Cortex of kidney (tissue), 1 donor: ENCODE measurements at places on chromosomes 6 and 20.

GRCh38 chr20:32585011-32585585, at the start of gene NOL4L:
Gene NOL4L, minus strand, starts transcription at chr20:32585333. Its CDS starts 443 bp downstream, at chr20:32584890.
- DNase-seq, result no peak

GRCh38 chr6:36120979-36121786, 9.1 kb upstream of the MAPK13 start:
- DNase-seq, result no peak

DNA sequence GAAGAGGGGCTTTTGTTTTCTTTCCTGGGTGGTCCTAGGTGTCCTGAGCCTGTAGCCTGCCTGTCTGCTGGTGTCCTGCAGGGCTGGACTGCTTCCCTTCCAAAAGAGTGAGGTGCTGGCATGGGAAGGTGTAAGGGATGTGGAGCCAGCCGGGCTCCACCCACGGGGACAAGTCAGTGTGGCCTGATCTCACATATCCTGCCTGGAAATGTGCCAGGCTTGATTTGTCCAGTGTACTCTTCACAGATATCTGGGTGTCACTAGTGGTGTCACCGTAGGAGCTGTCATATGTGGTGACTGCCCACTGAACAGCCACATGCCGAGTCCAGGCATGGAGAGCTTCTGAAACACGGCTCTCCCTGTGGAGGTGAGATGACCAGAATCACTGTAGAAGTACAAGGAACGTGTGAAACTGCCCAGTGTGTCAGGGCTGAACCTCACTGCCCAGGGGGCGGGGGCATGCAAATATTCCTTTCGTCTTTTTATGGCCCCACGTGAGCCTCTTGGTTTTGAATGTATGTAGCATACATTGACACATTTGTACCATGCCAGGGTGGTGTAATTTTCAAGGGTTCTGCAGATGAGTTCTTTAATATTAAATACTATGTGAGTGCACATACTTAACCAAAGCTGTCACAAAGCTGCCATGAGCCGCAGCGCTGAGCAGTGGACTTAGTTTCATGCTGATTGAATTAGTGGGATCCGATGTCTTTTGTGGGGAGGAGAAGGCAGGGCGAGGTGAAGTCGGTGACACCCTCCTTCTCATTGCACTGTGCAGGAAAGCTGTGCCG, 55.8 kb downstream of the CDH4 start:
- no peak for DNase-seq

DNA sequence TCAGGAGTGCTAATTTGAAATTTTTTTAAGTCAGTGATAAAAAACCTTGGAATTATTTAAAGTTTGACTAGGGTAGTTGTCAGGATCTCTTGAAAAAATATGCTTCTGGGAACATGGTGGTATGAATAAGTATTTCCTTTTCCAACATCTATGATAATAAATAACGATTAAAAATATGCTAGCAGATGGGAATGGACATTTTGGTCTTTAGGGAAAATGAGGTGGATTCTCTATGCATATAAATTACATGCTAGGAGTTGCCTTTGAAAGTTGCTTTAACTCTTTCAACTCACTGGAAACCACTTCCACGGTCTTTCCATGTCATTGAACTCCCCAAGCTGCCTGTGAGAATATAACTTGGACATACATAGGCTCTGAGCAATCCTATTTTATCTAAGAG, 731.5 kb upstream of the MARCKS start:
- no peak for DNase-seq

DNA sequence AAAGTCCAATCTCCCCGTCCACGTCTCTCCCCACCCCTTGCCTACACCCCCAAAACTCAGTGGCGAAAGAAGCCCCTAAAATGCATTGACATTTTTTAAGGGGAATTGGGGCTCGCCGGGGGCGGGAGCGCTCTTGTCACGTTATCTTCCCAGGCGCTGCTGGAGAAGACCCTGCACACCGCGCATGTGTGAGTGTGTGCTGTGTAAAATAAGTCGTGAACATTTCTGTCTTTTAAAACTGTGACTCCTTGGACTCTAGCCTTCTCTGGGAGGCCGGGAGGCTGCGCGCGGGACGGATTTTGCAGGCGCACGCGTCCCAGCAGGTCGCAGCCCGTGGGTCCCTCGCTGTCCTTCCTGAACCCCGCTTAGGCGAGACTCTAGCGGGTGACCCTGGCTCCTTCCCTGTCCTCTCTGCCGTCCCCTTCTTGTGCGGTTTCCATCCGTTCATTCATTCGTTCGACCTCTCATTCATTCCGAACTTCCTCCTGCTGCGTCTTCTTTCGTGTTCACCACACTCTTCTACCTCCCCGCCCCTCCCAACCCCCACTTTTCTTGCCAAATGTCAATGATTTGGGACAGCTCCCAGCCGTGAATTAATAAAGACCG, 2.2 kb downstream of the NRN1 start:
- DNase-seq, result no peak

DNA sequence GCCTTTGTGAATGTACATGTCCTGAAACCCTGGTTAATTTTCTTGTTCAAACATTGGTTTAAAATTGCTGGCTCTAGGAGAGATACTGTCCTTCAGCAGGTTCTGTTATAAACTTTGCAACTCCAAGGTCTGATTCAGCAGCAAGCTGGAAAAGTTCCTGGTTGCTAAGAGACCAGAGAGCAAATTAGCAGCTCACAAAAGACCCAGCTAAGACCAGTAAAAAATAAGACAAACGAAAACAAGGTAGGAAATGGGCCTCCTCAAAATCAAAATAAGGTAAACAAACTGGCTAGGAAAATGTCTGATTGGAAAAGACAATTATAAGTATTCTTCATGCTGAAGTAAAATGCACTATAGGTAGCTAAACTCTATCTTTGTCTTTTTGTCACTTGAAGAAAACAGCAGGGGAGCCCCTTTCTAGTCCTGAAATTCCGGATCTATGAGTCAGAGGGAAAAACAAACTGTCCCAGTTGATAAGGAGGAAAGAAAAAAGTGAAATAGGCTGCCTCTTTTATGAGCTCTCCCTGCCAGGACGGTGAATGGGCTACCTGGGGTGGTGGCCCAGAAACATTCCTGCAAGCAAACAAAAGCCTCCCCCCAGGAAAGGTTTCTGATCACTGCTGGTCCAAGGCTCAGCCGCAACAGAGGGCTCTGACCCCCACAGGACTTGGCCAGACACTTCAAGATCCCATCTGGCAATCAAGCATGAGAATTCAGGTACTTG, 41.6 kb downstream of the UNC5CL start:
- no peak for DNase-seq

DNA sequence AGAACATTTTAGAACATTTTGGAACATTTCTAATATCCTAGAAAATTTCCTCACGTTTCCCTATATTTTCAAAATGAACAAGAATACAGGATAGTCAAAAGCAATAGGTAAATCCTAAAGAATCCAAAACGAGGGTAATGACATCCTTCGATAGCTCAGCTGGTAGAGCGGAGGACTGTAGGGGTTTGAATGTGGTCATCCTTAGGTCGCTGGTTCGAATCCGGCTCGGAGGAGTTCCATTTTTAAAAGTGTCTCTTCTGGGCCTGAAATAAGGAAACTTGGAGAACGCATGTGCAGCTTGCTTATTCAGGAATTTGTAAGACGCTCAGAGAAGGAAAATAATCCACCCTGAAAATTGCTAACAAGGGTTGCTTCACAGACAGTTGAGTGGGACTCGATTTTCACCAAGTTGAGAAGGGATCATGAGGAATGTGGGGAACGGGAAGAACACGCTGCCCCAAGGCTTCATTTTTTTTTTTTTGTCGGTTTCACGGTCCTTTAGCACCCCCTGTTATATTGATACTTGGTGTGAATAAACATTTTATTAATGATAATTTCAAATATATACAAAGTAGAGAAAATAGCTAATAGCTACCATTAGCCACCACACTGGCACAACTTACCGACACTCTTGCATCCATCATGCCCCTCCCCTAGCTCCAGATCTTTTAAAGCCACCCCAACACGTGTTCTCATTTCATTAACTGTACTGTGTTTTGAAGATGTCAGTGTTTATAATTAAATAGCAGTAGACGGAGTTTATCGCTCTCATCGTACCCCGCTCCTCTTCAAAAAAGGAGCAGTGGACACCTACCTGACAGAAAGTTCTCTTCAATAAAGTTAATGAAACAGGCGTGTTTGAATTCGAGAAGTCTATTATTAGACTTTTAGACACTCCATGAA, 1.8 kb upstream of the ABT1 start:
- no peak for DNase-seq

GRCh38 chr6:110628330-110628729, 151.9 kb upstream of the SLC22A16 start:
- DNase-seq, result no peak

GRCh38 chr6:106886922-106887797, 87.4 kb downstream of the CD24 start:
- DNase-seq, result no peak

DNA sequence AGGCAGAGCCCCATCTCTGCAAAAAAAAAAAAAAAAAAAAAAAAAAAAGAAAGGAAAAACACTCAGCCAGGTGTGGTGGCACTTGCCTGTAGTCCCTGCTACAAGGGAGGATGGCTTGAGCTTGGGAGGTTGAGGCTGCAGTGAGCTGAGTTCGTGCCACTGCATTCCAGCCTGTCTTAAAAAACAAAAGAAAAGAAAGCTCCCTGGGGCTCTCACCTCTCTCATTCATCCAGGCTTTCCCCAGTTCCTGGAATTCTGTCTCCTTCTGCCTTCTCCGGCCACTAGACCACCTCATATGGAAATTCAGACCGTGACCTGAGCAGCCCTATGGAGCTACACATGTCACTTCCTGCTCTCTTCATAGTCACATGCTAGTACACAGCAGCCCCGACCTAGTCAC, 101.1 kb upstream of the TAB2 start:
- DNase-seq, result no peak

DNA sequence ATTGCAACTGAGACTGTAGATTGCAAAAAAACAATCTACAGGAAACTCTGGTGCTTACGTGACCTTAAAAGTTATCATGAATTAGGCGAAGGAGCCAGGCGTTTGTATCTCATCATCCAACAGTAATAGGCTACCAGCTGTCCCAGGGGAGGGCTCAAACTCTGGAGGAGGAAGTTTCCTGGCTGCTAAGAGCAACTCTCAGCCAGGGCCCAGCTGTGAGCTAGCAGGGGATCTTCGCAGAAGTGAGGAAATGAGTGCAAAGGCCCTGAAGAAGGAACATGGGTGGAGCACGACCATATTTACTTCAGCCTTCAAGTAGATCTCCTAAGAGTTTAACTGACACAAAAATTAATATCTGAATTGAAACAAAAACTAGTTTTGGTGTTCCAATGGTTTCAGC, 686.9 kb upstream of the MAP3K7 start:
- no peak for DNase-seq

DNA sequence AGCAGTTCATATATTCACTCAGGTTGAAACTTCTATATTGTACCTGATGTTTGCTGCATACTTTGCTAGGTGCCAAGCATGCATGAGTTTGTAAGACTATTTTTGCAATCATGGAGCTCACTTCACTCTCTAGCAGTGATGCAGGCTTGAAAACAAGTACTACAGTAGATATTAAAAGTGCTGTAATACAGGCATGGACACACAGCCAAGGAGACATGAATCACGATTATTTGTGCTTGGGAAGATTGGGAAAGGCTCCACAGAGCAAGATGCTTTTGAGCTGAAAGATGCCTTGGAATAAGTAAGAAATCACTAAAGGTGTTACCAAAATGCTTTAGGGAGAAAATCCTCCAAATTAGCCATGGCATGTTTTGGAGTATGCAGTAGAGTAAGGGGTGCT, 427.4 kb downstream of the UTRN start:
- DNase-seq, result no peak

DNA sequence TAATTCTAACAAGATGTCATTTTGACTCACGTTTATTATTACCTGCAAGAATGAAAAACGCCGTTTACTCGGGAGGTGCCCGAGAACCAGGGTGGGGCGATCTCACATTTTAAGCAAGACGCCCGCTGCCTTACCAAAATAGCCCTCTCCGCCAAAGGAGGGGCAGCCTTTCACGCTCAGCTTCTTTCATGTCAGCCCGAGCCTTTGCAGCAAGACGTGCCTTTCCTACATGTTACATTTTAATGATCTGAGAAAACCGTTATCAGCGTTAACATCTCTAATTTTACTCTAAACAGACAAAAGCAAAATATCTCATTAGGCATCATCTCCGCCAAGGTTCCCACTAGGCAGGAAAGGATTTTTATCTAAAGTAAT, 2.0 kb downstream of the BACH2 start:
- DNase-seq, result no peak

GRCh38 chr6:45577836-45578504, 200.2 kb upstream of the SUPT3H start:
- DNase-seq, result no peak

GRCh38 chr6:109079981-109080380, 14.7 kb downstream of the SESN1 start:
- no peak for DNase-seq

- no peak for DNase-seq
These were observed 822.6 kb downstream of the TBC1D32 start for GRCh38 chr6:120511712-120512111.

GRCh38 chr6:37057128-37057471, 51.6 kb downstream of the FGD2 start:
- DNase-seq, result no peak

DNA sequence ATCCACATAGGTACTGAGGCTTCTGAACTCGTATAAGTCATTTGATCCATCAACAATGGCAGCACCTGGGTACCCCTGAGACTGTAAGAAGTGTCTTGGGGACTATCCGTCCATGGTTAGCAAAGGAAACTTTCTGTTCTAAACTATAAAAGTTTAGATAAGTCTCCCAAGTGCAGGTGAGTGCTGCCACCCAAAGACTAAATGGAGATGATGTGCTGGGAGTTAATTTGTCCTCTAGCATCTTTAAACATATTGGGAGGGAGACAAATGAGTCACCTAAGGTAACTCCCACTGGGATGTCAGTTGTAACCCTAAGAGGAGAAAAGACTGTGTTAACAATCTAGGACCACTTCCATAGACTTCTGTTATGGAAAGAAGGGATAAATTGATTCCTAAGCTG, 6.2 kb downstream of the BEND6 start:
- DNase-seq, result no peak

DNA sequence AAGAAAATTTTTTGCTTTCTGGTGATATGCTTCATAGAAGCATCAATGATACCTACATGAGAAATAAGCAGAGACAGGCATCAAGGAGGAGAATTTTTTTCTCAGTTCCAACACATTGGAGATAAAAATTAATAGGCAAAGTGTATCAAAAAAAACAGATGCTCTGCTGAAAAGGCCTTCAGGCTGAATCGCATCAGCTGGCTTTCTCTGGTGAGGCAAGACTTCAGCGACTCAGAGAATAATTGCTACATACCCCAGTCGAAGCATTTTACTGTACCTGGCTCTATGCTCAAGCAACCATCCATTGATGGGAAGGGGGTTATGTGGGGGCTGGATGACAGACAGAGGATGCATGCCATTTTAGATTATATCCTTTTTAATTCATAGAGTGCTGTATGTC, 415.1 kb downstream of the TFAP2A start:
- no peak for DNase-seq

GRCh38 chr6:89244241-89244985, 27.3 kb upstream of the GABRR1 start:
- no peak for DNase-seq

- no peak for DNase-seq
These were observed 128.9 kb downstream of the CD164 start for GRCh38 chr6:109253366-109253765.
